ENCODE measurements at places on chromosomes 1 and 21.

DNA sequence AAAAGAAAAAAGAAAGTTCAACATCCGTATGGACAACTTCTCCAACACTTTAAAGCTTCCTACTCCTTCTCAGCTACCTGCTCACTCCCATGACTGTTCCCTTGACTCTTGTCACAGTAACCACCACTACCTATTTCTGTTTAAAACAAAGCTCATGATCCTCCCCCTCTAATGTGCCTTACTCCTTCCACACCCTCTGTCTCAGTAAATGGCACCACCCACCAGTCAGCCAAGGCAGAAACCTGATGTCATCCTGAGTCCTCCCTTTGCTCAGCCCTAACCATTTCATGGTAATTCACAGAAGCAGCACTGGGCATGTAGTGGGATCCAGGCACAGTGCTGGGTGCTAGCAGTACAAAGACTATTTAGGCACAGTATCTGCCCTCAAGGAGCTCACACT lies 63.0 kb upstream of the PPM1J start:
- no peak for DNase-seq

- DNase-seq, result peak; percentile 38
These were observed 543 bp upstream of the KCNJ10 start for GRCh38 chr1:160070243-160071163.

DNA sequence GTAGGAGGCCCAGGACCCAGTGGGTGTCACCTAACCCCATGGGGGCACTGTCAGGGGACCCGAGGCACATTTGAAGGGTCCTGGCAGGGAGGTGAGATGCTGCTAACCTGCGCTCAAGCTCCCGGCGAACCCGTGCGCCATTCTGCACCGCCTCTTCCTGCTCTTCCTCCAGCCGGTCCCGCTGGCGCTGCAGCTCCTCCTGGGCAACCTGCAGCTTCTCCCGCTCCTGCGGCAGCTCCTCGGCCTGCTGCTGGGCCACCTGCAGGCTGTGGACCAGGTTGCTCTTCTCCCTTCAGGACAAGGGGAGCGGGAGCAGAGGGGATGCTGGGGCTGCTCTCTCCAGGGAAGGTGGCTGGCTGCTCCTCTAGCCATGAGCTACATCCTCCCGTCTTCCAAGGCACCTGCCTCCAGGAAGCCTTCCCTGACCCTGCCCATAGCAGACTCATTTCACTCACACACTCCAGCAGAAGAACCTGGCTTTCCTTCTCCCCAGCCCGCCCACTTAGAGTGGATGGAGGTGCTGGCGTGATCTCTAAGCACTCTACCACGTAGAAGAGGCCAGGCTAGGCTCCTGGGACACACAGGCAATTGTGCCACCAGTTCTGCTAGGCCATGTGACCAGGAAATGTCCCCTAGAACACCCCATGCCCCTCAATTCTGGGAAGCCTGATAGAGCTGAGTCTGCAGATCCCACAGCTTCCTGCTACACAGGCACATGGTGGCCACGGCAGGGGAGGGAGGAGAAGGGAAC lies 15.2 kb upstream of the NBPF1 start:
- no peak for DNase-seq

DNA sequence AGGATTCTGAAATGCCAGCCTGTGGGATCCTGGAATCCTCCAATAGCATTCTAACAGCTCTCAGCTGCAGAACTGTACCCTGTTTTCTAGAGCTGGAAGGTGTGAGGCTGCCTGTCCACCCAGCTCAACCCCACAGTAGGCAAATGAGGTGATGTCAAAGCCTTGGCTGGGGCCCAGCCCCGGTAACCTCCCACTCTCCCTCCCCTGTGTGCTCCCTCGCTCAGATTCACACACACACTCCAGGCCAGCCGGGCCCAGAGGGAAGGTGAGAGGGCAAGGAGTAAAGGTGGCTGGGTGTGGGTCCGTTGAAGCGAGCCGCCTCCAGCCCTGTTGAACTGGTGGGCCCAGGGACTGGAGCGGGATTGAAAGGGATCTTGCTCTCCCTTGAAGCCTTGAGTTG lies at the start of gene BSND:
BSND (plus strand) TSS at position 257 of the 400 bp plus-strand sequence. CDS start 254 bp downstream, outside the sequence.
- no peak for DNase-seq

DNA sequence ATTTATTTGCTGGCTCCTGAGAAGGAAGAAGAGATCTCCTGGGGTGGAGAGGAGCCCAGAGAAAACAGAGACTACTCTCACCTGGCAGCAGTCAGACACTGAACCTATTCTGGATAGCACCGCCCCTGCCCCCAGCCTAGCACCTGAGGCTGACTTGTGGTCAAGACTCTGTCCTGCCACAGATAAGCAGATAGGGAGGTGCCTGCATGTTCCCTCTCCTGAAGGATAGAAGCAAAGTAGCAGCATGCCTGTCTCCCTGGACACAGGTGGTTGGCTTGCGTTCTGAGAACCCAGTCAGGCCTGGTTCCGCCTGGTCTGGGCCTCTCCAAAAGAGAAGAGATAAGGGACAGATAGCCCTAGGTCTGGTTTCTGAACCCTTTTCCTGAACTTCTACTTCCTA lies 1.3 kb upstream of the EFNA3 start:
- DNase-seq, result no peak

DNA sequence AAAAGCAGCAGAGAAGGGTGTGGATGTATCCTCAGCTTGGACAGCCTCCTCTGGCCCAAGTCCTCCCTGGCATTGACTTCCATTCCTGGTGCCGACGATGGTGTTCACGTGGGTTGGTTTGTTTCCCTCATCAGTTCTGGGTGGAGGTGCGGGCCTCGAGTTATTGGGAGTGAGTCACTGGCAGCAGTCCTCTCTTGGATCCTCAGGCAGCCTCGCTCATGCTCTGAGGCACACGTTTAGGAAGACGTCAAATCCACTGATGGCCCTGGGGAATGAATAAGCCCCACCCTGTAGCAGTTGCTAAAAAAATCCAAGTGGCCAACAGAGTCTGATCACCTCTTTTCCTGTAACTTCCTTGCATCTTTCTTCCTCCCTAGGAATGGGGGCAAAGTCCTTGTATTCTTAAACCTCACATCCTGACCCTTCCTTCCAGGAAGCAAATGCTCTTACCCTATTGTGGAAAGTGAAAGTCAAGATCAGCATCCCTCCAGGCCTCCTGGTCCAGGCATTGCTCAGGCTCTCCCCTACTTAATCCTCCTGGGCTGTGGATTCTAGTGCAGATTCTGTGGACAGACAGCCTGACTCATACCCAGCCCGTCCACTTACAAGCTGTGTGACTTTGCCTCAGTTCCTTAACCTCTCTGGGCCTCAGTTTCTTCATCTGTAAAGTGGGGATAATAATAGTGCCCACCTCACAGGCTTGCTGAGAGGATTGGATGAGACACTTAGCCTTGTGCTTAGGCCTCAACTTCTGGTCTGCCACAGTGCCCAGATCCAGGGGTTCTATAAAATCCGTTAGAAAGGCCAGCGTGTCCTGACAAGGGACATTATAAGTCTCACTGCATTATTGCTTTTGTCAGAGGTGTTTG lies 111.1 kb downstream of the TLR5 start:
- DNase-seq, result no peak

DNA sequence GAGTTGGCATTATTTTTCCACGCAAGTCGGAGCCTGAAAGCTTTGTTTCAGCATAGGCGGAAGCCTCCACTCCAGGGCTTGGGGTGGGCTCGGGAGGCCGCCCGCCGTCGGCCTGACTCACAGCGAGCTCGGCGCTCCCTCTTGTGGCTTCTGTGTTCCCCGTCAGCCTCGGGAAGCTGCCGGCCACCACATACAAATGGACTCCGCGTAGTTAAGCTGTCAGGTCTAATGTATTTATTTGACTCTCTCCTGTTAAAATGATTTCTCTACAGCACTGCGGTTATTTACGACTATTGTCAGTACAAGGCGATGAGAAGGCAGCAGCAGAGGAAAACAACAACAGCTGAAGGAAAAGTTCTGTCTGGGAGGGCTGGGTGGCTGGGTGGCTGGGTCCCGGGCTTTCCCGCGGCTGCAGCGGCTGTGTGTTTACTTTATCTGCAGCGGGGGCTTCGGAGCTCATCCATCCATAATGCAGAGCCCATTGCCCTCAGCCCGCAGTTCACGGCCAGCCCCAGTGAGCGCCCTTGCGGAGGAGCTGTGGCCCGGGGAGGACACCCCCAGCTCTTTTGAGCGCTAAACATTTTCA lies 375.7 kb upstream of the CAMK1G start:
- DNase-seq, result no peak

- no peak for DNase-seq
These were observed 250.4 kb upstream of the HOOK1 start for GRCh38 chr1:59564192-59564891.

DNA sequence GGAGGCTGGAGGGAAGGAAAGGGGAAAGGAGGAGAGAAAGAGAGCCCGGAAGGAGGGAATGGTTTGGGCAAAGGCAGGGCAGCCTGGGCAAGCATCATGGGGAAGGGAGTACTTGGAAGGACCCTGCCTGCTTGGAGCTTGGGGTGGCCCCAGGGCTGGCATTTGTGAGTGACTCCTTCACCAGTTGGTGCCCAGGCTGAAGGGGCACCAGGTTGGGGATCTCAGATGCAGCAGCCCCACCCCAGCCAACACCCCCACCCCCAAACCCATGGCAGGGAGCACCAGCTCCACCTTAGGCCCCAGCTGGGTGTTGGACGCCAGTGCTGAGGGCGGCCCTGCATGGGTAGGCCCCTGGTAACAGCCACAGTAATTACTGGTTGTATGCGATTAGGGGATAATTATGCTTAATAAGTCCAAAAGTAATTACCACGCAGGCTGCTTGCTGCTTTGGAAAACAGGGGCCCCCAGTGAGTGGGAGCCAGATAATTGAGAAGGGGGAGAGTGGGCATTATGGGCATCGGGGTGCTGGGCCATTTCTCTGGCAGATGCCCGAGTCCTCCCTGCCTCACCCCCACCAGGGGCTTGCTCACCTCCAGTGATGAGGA lies 78.3 kb downstream of the VWA5B1 start:
- no peak for DNase-seq

- no peak for DNase-seq
These were observed 77.3 kb upstream of the ARID1A start for GRCh38 chr1:26618561-26618960.

DNA sequence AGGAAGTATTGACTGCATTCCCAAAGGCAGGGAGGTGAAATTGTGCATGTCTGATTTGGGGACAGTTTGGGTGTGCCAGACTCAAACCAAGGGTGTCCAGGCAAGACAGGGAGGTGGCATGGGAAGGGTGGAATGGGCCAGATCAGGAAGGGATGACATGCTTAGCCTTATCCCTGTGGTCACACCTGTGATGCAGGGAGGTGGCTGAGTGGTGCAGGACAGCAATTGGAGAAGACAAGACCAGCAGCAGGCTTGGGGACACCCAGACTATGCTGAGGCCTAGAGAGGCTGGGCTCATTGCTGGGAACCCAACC lies 4.0 kb downstream of the FOXO6 start:
- no peak for DNase-seq

DNA sequence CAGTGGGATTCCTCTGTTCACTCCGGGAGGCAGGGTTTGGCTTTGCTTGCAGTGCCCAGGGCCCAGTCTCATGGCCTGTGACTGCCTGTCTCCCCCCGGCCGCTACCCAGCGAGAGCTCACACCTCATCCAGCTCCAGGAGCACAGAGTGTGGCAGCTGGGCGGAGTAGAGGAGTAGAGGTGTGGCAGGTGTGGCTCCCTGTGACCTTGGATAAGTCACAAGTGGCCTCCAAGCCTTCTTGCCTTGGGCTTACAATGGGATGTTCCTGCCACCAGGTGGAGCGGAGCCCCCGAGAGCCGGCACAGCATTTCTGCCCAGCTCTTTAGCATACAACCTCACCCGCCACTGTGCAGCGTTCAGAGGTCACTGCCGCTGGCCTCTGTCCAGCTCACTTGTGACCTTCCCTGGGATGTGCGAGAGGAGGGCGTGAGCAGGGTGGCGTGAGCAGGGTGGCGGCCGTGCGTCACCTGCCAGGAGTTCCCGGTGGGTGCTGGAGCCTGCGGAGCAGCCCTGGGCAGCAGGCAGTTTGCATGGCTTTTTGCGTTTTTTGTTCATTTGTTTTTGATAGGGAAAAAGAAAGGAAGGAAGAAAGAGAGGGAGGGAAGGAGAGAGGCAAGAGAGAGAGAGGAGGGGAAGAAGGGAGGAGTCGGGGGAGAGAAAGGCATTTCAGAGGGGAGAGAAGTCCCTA lies 42.4 kb downstream of the CRYAA start:
- DNase-seq, result no peak

DNA sequence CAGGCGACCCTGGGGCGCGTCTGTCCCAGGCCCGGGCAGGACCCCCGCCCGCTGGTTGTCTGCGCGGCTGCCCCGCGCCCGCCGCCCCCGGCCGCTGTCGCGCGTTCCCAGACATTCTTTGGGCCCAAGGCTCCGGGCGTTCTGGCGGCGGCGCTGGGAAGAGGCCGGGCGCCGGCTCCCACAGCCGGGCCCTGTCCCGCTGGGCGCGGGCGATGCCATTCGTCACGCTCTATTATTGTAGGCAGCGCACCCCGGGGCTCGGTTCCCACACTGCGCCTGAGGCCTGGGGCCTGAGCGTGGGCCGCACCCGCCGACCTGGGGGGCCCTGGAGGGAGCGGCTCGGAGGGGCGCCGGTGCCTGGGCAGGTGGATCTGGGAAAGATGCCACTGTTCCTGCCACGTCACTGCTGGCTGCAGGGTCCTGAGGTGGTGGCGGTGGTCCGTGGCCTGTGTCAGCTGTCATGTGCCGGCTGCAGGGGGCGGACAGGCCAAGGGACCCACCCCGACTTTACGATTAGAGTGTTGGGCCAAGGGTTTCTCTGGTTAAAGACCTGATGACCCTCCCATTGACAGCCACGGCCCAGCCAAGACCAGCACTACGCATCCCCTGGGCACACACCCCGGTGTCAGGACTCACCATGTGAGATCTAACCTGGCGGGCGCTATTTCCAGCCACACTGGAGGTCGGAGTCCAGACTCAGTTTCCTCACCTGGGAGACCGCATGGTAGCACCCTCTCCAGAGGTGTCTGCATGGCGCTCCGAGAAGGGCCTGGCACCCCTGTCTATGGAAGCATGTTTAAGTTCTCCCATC lies 55.1 kb upstream of the ADARB1 start:
- DNase-seq, result no peak

- no peak for DNase-seq
These were observed 6.4 kb downstream of the LAMC1 start for GRCh38 chr1:183029591-183030000.

GRCh38 chr1:239977416-239977815 lies 114.3 kb upstream of the FMN2 start:
- no peak for DNase-seq

DNA sequence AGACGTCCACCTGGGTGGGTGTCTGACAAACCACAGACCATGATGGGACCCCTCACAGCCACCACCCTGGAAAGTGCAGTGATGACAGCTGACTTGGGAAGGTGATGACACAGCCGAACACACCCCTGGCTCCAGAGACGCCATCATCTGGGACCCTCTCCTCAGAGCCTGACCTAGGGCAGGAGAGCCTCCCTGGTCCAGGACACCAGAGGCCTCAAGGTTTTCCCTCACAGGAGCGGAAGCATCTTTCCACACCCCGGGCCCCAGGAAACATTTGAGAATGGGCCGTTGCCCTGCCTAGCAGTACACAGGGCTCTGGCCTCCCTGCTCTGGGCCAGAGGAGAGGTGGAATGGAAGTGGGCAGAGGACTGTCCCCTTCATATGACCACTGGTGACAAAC lies 79.7 kb downstream of the SYT2 start:
- DNase-seq, result no peak
